PC-9 (cell line): ENCODE measurements at places on chromosomes 1 and 21. TPM values are rescaled to one million over a fixed set of nuclear protein-coding genes. Genes with fewer than 3 reads are reported as not detected.

- H3K27ac ChIP-seq = no peak overlapping the region
- no peak overlapping the region for H3K4me3 ChIP-seq
- no peaks in the 10 kb centered on the region for H3K36me3 ChIP-seq
- H3K4me1 ChIP-seq = peaks cover 39% of the 10 kb centered on the region
- H3K27me3 ChIP-seq = no peaks in the 10 kb centered on the region
These were observed 34.5 kb downstream of the WNT3A start for GRCh38 chr1:228041316-228041715.

GRCh38 chr1:47751996-47752451 is 245.2 kb downstream of the TRABD2B start:
- no peaks in the 10 kb centered on the region for H3K4me1 ChIP-seq
- H3K36me3 ChIP-seq = no peaks in the 10 kb centered on the region
- no peak overlapping the region for H3K27ac ChIP-seq
- H3K27me3 ChIP-seq = no peaks in the 10 kb centered on the region

DNA sequence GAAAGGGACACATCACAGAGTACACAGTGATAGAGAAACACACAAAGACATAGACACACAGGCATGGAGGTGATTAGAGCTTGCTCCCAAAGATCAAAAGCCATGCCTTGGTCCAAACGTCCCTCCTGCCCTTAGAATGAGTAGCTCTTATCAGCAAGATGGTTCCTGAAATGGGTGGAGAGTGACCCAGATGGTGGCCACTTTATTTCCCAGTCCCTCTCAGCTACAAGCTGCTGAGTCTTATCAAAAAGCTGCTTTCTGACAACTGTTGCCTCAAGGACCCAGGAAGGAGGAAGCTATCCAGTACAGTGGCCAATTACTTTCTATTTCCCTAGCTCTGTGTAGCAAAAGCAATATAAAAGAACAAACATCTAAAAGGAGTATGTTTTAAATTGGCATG is 7.7 kb upstream of the CLCA1 start:
- no peaks in the 10 kb centered on the region for H3K36me3 ChIP-seq
- H3K27ac ChIP-seq = no peak overlapping the region
- DNase-seq = no peak

Gene ETS2
- total RNA-seq = 20.4 and 25.2 TPM in 2 replicates
